ENCODE measurements at places on chromosomes 1 and 21.
A peak's percentile ranks its signal among the peaks of the same experiment; 100 is the strongest.

DNA sequence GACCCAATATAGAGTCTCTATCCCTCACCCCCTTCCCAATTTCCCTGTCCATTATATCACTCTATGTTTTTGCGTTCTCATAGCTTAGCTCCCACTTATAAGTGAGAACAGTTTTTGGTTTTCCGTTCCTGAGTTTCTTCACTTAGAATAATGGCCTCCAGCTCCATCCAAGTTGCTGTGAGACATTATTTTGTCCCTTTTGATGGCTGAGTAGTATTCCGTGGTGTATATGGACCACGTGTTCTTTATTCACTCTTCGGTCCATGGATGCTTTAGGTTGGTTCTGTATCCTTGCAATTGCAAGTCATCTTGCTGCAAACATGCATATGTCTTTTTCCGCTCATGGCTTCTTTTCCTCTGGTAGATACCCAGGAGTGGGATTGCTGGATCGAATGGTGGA is 54.3 kb downstream of the AGPAT3 start:
- DNase-seq, result no peak

GRCh38 chr21:42733037-42733627 is 79.7 kb downstream of the PDE9A start:
- no peak for DNase-seq

DNA sequence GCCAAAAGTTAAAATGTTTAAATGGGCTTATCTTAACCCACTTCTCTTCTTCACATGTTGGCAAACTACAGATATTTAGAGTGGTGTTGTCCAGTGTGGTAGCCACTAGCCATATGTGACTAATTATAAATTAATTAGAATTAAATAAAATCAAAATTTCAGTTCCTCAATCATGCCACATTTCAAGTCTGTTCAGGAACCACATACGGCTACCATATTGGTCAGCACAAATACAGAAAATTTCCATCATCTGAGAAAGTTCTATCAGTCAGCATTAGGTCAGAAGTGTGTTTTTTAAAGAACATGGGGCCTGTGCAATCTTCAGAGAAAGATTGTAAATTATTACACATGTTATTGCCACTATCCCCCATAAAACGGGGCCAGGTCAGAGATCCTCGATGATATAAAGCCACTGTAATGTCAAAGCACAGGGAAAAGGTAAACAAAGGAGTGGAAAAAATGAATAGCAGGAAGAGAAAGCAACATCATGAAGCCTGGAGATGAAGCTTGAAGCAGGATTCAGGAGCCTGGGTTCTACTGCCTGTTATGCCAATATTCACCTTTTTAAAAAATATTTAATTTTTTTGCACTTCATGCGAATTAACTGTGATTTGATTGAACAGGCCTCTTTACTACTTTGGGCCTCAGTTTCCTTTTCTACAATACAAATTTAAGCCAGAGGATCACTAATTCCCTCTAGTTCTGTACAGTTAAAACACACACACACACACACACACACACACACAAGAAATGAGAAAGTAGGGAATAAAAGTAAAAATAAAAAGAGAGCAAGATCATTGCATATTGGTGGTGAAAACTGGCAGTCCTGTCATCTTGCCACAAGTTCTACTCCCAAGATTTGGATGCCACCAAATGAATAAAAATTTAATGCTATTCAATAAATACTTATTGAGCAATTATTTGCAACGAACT is 2.3 kb downstream of the RSBN1 start:
- no peak for DNase-seq

GRCh38 chr1:175895966-175896365 is 152.6 kb upstream of the TNR start:
- no peak for DNase-seq

- DNase-seq, result no peak
Observed at GRCh38 chr1:10672343-10673050, 123.9 kb downstream of the CASZ1 start.

GRCh38 chr1:65845535-65846060 is 52.9 kb downstream of the PDE4B start:
- no peak for DNase-seq

DNA sequence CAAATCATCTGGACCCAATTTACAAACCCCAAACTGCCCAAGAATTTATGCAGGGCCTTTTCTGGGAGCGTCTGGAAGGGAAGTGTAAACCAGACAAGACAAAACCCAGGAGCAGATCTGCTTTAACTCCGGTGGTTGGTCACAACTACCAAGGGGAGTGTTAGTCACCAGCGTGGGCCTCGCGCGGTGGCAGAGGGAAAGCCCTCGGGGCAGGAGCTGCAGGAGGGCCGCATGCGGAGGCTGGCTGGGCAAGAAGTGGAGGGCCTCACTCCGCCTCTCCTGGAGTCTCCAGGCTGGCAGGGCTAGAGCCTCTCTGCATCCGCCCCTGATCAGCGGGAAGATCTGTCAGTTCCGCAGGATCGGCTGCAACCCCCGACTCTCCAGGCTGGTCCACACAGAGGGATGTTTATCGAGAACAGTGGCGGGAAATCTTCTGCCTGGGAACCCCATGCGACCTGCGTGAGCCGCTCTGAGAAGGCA is 2.0 kb downstream of the COL24A1 start:
- peak; percentile 12 for DNase-seq

GRCh38 chr1:116950517-116951199 is 40.9 kb downstream of the PTGFRN start:
- DNase-seq, result peak; percentile 26

DNA sequence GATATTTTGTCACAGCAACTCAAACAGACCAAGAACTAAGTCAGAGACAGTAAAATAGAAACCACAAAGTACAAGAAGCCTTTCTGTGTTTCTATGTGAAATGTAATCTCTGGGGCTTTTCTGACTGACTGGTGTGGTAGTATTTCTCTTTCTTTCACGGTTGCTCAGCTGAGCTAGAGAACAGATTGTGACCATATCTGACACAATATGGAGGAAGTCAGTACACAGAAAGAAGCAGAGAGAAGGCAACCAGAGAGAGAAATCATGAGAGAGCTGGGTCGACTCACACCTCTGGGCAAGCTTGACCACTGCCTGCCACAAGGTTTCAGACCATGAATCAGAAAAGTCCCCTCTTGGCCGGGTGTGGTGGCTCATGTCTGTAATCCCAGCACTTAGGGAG is 208.9 kb upstream of the GREM2 start:
- DNase-seq, result no peak

All from heart right ventricle (tissue), 16 donors.